Lower leg skin (tissue), 4 donors: ENCODE measurements at places on chromosomes 2 and 18.

- no peak for DNase-seq
Measured at GRCh38 chr2:210895132-210895531, 338.7 kb downstream of the CPS1 start.

- no peak for DNase-seq
Measured at GRCh38 chr2:75716406-75716805, 5.7 kb upstream of the GCFC2 start.

DNA sequence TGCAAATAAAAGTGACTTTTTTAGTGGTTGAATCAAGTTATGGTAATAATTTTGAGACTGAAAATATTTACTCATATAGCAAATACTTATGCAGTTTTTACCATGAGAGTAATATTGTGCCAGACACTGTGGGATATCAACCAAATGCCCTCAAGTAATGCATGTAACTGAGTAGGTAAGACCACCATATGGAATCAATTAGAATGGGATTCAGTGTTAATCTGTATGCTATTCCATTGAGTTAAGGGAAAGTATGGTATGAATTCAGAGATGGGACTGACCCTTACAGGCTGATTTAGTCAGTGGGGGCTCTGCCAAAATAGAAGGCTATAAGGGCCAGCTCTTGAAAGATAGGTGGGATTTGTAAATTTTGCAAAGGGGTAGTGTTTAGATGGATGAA lies 131.6 kb downstream of the CCDC85A start:
- no peak for DNase-seq

DNA sequence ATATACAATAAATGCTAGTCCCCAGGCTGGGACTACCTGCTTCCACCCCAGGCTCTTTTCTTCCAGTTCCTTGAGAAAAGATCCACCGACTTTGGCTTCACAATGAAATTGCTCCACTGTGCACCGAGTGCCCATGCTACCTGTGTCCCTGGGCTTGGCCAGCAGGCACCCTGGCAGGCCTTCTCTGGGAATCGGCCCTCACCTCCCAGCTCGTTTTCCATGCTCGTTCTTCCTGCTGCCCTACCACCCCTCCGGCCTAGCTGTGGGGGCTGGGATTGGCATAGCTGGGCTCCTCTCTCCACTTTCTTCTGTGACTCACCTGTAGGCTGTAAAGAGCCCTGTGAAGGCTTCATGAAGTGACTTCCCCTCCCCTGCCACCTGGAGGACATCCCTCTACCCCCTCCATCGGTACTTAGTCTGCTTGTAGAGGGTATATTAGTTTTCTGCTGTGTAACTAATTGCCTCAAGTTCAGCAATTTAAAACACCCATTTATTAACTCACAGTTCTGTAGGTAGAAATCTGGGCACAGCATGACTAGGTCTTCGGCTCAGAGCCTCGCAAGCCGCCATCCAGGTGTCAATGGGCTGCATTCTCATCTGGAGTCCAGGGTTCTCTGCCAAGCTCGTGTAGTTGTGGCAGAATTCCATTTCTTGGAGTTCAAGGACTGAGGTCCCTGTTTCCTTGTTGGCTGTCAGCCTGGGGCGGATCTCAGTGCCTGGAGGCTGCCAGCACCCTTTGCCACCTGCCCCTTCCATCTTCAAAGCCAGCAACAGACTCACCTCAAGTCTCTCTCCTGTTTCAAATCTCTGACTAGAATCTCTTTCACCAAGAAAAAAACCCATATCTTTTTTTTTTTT lies 57.6 kb downstream of the DPYSL5 start:
- no peak for DNase-seq

GRCh38 chr2:25672494-25673299 lies 680 bp downstream of the DTNB start:
- DNase-seq: no peak
